Stimulated activated CD4-positive, alpha-beta T cell treated with anti-CD3 and anti-CD28 coated beads, TNF-alpha, amount 100 ng/mL, for 48 hours (primary cell): ENCODE measurements at places on chromosomes 16 and 17.

- DNase-seq, result no peak
Observed at GRCh38 chr17:72687886-72688285, 404.6 kb downstream of the SLC39A11 start.

- no peak for DNase-seq
Observed at GRCh38 chr16:48318630-48319029, 66.6 kb downstream of the SIAH1 start.

GRCh38 chr17:29608986-29609385 lies 13.7 kb downstream of the CORO6 start:
- no peak for DNase-seq

DNA sequence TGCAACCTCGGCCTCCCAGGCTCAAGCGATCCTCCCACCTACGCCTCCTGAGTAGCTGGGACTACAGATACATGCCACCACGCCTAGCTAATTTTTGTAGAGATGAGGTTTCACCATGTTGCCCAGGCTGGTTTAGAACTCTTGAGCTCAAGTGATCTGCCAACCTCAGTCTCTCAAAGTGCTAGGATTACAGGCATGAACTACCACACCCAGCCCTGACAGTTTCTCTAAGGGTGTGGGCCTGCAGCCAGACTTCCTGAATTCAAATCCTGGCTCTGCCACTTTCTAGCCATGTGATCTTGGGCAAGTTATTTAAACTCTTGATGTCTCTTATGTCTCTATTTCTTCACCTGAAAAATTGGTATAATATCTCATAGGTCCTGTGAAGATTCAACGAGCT lies 5.6 kb downstream of the CUEDC1 start:
- no peak for DNase-seq

- no peak for DNase-seq
Observed at GRCh38 chr16:31201582-31202413, 762 bp downstream of the PYCARD start.

DNA sequence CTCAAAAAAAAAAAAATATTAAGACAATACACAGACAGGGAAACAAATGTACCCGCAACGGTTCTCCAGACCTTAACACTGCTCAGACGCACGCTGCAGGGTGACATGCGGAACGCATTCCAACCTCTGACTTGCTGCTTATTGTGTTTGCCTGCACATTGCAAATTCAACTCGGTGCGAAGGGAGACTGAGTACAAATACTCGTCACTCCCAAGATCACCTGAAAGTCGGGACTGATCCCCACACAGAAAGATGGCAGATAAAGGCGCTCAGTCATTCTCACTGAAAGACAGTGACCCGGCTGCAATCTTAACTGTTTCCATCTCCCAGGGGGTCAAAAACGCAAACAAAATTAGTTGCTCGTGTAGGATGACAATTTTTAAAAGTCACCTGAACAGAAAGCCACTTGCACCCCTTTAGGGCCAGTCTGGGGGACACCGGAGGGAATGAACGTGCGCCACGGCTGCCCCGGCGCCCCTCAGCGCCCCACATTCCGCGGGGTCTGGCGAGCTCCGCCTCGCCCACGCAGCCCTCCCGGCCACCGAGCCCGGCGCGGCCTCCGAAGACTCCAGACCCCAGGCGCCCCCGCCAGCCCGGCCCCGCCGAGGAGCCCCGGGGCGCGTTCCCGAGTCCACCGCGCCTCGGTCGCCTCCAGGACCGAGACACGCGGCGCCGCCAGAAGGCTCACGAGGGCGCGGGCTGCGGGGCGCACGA lies 589 bp downstream of the CLCN7 start:
- DNase-seq, result no peak

DNA sequence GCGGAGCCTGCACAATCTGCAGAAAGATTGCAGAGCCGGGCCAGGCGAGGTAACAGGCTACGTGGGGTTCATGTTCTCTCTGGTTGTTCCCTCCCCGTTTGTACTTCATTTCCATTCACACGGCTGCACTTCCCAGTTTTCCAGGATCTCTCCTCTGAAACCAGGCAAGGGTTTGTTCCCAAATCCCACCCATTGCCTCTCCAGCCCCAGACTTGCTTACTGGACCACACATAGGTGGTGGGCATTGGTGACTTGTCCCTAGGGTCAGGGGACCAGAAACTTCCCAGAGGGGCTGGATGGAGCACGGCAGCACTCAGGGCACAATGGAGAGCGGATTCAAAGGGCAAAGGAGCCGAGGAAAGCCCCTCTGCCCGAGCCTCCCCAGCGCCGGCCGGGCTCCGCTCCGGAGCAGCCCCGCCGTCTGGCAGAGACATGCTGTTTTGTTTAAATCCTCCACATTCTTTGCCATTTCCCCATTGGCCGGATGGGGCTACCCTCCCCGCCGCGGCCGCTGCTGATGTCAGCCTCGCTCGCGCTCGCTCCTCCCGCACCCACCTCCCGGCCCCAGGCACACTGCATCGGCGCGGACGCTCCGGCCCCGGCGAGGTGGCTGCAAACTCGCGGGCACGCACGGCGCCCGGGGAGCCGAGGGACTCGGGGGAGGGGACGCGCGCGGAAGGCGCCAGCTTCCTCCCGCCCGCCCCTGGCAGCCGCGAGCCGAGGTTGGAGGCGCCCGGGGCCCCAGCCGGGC lies at the start of gene PITPNC1:
PITPNC1 (plus strand) TSS at position 545 of the 751 bp plus-strand sequence.
- peak; percentile 73 for DNase-seq

DNA sequence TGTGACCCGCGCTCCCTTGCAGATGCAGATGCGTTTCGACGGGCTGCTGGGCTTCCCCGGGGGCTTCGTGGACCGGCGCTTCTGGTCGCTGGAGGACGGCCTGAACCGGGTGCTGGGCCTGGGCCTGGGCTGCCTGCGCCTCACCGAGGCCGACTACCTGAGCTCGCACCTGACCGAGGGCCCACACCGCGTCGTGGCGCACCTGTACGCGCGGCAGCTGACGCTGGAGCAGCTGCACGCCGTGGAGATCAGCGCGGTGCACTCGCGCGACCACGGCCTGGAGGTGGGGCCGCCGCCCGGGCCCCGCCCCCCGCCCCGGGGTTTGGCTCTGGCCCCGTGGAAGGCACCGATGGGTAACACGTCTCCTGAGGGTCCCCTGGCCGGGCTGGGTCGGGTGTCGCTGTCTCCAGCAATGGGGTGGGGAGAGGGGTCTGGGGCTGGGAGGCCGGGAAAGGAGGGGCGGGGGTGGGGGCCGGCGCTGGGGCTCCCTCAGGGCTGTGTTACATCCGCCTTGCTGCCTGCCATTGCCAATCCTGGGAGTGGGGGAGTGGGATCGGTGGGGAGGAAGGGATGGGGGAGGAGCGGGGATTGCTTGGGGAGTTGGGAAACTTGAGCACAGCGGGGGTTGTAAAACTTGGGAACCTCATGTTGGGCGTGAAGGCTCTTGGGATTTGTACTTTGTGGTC lies 737 bp downstream of the NUDT16L1 start:
- DNase-seq, result no peak

DNA sequence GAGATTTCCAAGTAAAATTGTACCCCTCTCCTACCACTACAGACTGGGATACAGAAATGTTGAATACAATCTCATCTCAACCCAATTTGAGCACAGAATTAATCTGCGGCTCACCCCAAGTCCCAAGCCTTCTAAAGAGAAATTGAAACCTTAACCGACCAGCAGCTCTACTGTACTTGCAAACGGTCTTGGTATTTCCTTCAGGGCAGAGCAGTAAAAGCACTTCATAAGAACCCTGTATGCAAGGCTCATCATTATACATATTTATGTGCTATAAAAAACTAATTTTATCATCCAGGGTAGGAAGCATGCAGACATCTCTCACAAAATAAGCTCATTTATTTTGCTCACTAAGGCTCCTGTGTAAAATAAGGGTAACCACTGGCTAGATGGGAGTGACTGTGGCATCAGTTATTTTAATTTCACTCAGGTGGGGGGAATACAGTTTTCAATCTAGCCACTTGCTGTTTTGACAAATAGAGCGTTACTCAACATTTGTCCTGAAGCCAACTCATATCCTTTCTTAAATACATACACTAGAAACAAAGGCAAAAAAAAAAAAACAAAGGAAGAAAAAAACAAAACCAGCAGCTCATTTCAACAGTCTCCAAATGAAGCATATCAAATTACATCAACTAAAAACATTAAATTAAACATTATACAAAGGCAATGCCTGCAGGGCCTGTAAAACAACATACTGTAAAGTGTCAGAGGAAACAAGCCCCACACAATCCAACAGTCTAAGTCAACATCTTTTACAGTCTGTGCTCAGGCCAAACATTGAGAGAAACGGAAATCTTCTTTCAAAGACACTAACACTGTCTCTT lies 65.0 kb downstream of the PARN start:
- no peak for DNase-seq

DNA sequence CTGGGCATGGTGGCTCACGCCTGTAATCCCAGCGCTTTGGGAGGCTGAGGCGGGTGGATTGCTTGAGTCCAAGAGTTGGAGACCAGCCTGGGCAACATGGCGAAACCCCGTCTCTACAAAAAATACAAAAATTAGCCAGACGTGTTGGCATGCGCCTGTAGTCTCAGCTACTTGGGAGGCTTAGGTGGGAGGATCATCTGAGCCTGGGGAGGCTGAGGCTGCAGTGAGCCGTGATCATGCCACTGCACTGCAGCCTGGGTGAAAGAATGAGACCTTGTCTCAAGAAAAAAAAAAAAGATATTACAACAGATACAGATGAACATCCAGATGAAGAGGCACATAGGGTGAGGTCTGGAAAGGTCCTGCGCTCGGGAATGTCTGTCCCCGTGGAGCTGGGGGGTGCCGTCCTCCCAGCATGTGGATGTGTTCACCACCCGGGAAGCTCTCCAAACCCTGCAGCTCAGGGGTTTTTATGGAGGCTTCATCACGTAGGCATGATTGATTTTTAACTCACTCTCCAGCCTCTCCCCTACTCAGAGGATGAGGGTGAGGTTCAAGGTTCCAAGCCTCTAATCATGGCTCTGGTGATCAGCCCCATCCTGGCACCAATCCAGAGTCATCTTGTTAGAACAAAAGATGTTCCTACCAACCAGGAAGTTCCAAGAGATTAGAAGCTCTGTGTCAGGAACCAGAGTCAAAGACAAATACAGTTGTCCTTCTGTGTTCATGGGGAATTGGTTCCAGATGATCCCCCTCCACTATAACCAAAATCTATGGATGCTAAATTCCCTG lies 85.0 kb upstream of the DNAJA2 start:
- DNase-seq, result no peak

DNA sequence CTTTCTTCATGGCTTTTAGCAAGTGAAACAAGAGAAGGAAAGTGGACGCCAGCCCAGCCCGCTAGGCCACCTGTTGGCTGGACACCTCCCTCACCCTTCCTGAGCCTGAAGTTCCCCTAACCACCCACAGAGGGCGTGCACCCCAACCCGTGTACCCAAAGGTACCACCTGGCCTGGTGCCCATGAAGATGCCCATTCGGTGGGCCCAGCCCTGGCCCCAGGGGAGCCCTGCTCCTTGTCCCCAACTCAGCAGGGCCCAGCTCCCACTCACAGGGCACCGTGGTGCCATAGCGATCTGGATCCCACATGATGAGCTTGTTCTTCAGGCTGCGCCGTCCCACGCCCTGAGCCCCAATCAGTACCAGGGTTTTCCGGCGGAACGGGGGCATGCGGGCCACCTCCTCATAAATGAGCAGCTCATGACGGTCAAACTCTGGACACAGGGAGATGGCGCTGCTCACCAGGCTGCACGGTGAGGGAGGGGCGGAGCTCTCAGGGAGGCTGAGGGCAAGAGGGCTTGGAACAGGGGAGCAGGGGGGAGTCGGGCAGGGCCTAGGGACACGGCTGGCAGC lies 26.8 kb downstream of the MPP2 start:
- no peak for DNase-seq

GRCh38 chr17:7491583-7491982 lies 7.4 kb downstream of the POLR2A start:
- no peak for DNase-seq

DNA sequence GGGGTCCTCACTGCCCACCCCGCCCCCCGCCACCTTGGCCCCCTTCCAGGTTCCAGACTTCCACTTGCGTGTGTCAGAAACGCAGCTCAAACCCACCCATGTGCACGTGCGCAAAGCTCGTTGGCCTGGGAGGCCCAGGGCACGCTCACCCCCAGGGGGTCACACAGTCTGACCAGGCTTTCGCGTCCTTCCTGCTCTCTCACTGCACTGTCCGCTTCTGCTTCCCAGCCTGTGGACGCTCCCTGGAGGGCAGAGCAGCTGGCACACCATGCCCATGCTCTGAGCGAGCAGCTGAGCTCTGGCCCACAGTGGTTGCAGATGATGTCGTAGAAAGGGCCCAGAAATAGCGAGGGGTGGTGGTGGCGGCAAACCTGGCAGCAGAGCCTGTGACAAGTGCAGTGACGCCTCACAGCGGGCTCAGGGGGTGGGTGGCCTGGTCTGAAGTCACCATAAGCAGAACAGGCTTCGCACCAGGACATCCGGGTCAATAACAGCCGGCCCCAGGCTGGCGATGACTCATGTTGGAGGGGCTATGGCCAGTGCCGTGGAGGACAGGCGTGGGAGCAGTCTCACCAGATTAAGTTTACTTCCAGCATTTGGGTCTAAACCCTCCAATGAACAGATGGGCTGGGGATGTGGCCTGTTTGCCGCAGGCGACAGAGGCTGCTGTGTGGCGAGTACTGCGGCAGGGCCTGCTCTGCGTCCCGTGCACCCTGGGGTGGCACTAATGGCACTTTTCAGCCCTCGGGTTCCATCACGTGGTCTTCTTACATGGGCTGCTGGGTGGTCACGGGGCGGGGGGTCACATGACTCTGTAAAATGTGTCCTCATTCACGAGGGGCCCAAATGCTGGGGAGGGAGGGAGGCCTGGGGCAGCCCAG lies 49.0 kb downstream of the NT5M start:
- no peak for DNase-seq
